ENCODE measurements at places on chromosomes 4 and X.

GRCh38 chr4:21697583-21697982 lies 251.0 kb downstream of the KCNIP4 start:
- peak; percentile 98 for DNase-seq

DNA sequence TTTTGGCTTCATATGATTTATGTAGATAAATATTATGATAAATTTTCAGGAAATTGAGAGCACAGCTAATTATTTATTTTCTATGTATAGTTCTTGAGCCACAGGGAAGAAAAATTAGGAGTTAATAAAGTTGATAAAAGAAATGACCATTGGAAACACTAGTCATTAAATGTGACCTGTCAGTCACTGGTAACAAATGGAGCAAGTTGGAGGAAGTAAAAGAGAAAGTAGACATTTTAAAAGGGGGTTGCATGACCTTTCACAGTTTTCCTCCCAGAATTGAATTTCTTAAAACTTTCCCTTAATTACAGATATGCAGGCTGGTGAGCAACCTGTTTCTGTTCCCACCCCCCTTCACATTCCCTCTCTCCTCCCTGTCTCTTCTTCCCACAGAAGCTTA lies 5.3 kb downstream of the SMIM9 start:
- DNase-seq, result no peak

DNA sequence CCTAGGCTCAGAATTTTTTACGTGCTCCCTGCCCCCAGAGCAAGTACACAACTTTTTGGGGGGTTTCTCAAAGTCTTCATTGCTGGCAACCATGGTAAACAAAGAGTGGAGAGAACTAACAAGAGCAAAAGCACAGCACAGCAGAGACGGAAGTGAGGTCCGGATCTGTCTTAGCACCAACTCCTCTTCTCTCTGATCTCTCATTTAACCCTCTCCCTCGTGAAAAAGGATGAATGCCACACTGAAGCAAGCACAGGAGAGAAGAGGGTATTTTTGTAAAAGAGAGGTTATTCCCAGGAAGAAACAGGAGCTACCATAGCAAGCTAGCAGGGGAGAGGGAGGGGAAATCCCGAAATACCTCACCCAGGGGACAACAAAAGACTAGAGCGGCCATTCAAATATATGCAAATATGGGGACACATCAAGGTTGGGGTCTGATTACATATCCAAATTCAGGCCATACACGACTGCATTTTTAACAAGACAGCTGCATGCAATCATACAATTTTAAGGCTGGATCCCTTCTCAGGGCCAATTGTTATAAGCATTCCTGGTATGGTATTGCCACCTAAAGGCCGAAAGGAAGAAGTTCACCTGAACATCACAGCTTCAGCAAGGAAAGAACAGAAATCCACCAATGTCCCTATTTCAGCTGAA lies 46.6 kb downstream of the CD40LG start:
- no peak for DNase-seq

- DNase-seq, result no peak
Observed at GRCh38 chr4:128410037-128410436, 122.4 kb upstream of the PGRMC2 start.

DNA sequence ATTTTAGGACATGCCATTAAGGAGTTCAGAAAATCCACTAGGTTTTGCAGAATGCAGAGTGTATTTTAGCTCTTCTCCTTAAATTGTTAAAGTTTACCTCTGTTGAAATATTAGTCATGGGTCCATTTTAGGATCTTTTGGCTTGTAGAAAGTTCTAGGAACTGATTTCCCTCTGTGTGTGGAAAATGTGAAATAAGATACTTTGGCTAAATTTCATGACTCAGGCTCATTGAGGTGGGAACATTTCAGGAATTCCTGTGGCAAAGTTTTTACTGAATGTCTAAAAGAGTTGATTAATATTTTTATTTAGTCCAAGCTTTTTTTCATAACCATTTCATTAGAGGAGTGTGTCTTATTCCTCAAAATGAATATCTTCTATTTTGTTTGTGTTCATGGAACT lies 7.0 kb downstream of the FHIP1A start:
- DNase-seq, result no peak
